ENCODE measurements at places on chromosomes 12 and 14.

GRCh38 chr12:122067548-122067947 lies 11.0 kb upstream of the MLXIP start:
- no peak for DNase-seq

DNA sequence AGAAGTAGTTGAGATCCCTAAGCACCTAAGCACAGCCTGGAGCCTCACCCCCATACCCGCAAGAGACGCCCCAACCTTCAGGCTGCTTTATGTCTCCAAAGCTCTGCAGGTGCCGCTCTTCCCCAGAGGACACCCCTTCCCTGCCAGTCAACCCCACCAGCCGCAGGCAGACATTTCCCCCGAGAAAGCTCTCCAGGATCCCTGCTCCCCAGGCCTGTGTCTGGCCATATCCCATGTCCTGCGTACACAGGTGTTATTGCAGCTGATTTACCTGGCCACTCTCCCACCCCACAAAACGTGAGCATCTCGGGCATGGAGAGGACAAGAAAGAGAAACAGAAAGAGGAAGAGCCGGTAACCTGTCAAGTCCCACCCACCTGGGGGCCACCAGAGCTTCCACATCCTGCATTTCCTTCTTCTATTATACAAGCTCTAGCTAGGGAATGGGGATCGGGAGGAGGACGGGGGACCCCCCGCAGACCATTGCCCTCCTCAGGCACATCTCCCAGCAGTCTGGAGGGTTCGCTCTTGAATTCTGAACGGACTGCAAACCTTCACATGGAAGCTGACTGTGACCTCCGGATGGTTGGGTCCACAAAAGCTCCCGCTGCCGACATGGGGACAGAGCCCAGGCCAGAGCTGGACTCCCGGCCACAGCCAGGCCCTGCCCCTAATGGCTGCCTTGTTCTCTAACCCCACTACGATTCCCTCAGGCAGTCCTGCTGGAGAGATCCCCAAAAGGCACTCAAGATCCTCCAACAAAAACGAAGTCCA lies 17.6 kb downstream of the CCDC88C start:
- no peak for DNase-seq

DNA sequence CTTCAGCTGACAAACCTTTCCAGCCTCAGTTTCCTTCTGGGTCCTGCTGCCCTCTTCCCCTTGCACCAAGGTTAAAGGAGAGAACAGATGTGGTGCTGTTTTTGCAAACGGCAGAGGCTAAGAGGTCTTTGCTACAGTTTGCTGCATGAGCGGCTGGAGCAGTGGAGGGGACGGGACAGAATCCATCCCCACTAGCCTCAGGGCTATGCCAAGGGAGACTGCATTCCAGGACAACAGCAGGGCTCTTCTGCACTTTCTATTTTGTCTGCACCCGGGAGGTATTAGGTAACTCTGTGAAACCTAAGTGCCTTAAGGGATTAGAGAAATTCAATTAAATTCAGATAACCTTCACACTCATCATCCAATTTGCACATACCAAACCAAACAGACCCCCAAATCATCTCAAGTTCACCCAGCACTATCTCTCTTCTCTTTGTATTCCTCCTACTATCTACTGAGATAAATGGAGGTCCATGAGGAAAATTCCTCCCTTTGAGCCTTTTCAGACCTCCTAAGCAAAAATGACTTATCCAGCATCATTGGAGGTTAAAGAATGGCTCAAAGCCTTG lies 103.8 kb upstream of the VRK1 start:
- DNase-seq: no peak

DNA sequence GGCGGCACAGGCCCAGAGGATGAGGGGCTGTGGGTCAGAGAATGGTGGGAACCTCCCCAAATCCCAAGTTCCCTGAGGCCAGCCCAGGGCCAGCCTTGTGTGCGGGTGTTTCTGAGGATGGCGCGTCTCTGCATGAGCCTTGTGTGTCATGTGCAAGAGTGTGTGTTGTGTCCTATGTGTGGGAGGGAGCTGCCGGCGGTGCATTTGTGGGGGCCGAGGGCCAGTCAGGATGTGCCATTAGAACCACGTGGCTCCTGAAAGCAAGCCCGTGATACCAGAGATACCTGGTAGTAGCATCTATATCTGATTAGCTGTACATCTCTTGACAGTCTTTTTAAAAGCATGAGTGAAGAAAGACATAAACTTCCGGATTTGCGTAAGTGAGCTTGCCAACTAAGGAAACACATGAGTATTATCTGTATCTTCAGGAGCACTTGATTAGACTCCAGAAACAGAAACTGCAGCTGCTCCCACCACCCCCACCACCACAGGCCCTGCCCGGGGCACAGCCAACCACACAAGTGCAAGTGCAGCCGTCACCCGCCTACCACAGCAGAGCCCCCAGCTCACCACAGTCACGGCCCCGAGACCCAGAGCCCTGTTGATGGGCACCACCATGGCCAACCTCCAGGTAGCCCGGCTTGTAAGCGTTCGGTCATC lies 19.2 kb downstream of the DDX51 start:
- DNase-seq: no peak

GRCh38 chr12:91109148-91109564 lies 2.1 kb downstream of the LUM start:
- DNase-seq: peak; percentile 4

GRCh38 chr14:69635981-69636639 lies 24.7 kb downstream of the SUSD6 start:
- DNase-seq: no peak

DNA sequence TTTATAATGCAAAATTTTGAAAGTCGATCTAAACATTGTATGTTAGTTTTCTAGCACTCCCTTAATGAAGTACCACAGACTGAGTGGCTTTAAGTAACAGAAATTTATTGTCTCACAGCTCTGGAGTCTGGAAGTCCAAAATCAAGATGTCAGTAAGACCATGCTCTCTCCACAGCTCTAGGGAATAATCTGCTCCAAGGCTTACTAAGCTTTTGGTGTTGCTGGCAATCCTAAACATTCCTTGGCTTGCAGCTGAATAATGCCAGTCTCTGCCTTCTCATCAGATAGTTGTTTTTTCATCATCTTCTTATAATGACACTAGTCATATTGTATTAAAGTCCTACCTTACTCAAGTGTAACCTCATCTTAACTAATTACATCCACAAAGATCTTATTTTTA lies 102.2 kb downstream of the RASSF9 start:
- no peak for DNase-seq

DNA sequence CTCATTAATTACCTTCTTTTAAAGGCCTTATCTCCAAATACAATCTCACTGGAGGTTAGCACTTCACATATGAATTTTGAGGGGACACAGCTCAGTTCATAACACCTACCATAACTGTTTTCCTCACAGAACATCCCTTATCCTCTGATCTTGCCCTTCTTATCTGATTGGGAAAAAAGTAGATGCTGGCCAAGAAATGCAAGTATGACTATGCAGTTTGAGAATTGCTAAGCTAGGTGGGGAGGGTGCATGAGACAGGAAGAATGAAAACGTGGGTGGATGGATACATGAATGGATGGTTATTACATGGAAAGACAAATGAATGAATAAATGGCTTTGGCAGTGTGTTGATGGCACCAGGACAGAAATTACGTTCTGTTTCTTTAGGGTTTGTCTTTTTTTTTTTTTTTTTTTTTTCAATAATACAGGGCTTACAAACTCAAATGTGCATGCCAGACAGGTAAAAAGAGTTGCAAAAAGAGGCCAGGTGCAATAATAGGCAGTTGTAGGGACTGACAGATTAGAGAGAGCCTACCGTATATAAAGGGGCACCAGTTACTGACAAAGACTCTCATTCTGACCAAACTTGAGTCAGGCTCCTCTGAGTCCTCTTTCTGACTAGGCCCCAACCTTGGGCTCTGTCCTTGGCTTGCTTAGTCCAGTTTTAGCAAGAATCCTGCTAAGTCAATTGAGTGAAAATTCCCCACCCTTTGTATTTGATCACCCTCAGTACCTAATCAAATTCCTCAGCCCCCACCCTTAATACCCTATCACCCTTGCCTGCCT lies 304.9 kb downstream of the ZFP36L1 start:
- no peak for DNase-seq

GRCh38 chr14:69726761-69727511 lies 40.0 kb upstream of the SRSF5 start:
- DNase-seq: peak; percentile 67

DNA sequence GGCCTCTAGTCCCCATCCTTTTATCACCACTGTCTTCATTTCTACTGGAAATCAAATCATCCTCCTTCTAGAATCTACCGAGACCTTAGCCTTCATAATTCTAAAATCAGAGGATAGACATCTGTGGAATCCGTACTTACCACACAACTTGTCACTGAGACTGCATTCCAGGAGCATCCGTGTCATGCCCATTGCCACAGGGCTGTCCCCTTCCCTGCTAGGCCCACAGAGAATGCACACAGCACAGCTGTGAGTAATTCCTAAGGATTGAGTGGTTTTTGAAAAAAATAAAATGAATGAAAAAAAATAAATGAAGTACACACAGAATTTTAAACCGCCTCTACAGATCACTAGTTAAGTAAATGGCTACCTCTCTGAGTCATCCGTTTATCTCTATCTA lies 21.0 kb upstream of the MAGOHB start:
- no peak for DNase-seq

DNA sequence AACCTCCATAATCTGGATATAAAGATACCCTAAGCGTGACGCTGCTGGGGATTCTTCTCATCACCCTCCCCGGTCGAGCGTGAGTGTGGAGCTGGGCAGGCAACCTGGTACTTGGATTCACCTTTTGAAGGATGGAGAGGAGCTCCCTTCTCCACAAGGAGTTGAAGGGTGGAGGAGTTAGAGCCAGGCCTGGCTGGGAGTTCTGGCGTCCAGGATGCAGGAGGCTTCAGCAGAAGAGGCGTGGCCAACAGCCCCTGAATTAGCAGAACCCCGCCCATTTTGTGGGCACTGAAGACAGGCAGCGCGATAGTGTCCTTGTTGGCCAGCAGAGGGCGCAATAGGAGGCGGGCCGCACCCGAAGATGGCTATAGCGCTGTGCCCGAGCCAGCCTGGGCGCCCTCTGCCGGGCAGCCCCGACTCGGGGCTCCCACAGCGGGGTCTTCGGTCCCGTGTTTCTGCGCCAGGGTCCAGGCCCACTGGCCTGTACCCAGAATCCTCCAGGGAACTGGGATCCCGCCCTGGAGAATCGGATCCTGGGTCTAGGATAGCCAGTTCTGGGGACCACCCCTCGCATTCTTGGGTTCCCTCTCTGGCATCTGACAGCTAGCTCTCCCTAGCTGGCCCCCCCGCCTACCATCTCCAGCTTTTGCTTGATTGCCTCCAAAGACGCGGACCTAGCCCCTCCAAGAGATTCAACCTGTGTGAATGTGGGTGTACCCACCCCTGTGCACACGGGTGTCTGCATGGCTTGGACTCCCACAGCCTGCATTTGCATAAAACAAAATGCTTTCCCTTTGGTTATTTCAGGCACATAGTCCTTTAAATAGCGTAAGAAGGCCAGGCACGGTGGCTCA lies 26.0 kb upstream of the SMUG1 start:
- peak; percentile 81 for DNase-seq

GRCh38 chr14:61574514-61574807 lies 120.9 kb upstream of the HIF1A start:
- no peak for DNase-seq

- no peak for DNase-seq
Measured at GRCh38 chr12:55612646-55613045, 24.0 kb upstream of the OR10P1 start.

DNA sequence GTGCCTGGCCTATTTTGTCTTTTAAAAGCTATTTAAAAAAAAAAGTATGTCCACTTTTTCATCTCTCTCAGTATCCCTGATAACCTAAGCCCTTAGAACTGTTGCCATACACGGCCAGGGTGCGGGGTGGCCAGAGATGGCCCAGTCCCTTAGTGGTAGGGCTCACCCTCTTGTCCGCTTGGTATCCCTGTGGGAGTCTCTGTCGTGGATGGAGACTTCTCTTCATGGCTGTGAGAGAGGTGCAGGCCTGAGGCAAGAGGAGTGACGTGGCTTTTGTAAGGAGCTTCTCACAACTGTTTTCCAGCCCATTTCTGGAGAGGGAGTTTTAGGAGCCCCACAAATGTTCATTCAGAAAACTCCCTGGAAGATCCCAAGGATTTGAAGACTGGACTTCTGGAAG lies 26.8 kb downstream of the XRCC3 start:
- no peak for DNase-seq

DNA sequence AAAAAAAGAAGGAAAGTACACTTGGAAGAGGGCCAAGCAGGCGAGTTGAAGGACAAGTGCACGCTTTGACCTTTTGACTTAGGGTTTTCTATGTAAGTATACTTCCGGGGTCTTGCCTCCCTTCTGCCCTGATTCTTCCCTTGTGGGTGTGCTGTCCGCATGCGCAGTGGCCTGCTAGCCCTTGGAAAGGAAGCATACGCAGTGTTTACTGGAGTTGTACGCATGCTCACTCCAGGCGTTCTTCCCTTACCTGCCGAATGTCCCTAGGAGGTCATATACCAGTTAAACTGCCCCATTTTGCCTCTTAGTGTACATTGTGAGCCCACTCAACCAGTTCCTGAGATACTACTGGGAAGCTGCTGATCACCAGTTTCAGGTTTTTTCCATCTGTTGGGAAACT lies 15.7 kb upstream of the DDHD1 start:
- DNase-seq: no peak

DNA sequence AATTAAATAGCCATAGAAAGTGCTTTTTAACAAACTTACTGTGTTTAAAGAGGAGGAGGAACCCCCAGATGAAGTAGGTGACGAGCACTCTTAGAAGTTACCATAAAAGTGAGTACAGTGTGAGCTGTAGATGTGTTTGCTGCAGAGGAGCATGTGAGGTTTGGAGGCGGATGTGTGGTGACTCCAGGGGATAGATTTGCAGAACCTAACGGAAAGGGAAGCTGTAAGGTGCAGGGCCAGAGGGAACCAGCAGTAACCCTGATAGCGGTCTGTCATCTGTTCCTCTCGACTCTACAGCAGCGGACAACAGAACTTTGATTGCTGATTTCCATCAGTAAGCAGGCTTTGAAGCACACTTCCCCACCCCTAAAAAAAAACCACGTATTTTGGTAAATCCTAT lies 5.2 kb downstream of the CALM1 start:
- DNase-seq: no peak

GRCh38 chr14:51071857-51072256 lies 23.0 kb downstream of the TRIM9 start:
- DNase-seq: no peak

DNA sequence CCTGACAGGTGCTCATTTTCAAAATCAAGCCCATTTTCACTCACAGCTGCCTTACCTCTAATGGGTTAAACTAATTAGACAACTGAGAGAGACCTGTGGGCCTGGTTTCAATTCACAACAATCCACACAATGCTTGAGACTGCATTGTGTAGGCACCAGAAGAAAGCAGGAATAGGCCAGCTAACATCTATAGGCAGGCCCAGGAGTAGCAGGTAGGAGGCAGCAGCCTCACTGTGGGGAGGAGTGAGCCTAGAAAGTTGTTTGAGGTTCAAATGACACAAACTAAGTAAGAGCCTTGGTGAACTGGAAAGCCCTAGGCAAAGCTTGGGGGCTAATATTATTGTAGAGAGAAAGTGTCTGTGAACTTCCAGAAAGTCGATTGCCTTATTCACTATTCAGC lies 289.5 kb upstream of the CCDC196 start:
- no peak for DNase-seq

Measured in stimulated activated CD4-positive, alpha-beta T cell treated with anti-CD3 and anti-CD28 coated beads, Interleukin-1b, Interleukin-23, amount 100 ng/mL, for 1 hour (primary cell).